ENCODE measurements at places on chromosomes 4 and X.

DNA sequence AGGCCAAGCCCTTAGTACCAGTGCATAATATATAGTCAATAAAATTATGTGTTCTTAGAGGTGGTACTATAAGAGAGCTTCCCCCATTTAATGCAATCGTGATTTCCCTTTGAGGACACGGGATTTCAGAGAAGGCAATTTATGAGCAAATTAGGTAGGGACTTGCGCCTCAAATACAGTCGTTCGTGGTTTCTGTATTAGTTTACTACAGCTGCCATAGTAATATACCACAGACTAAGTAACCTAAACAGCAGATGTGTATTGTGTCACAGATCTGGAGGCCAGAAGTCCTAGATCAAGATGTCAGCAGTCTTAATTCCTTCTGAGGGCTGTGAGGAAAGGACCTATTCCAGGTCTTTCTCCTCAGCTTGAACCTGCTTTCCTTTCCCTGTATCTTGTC, 1.5 kb upstream of the PUDP start:
- H3K4me3 ChIP-seq = no peak overlapping the region
- peaks cover 4% of the 10 kb centered on the region for H3K4me1 ChIP-seq
- H3K36me3 ChIP-seq = no peaks in the 10 kb centered on the region
- peak; percentile 24 for DNase-seq

DNA sequence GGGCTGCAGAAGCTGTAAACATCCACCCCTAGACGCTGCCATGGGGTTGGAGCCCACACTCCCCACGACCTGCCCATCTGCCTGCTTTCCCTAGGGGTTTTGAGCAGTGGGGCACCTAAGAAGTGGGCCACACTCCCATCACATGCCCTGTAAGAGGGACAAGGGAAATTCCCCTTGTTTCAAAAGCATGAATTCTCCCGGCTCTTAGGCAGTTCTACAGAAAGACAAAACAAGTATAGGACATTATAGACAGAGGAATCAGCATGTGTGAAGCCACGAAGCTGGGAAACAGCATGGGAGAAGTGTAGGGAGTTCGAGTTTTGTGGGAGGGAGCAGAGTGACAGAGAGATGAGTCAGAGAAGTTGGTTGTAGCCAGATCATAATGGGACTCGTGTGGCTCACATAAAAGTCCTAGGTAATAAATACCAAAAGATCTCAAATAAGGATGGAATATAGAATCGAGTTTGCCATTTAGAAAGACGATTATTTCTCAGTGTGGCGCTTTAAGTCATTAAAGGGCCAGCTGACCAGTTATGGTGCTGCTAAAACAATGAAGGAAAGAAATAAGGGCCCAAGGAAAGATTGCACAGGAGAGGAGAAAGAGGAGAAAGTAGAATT, 23.9 kb downstream of the APOO start:
- no peaks in the 10 kb centered on the region for H3K36me3 ChIP-seq
- peak overlapping the region; percentile 92 for H3K27ac ChIP-seq
- DNase-seq = peak; percentile 86
- peaks cover 7% of the 10 kb centered on the region for H3K4me1 ChIP-seq

GRCh38 chr4:14596904-14597303, 405.4 kb upstream of the CPEB2 start:
- H3K4me3 ChIP-seq = no peak overlapping the region
- no peak for DNase-seq
- no peaks in the 10 kb centered on the region for H3K36me3 ChIP-seq
- H3K4me1 ChIP-seq = no peaks in the 10 kb centered on the region

DNA sequence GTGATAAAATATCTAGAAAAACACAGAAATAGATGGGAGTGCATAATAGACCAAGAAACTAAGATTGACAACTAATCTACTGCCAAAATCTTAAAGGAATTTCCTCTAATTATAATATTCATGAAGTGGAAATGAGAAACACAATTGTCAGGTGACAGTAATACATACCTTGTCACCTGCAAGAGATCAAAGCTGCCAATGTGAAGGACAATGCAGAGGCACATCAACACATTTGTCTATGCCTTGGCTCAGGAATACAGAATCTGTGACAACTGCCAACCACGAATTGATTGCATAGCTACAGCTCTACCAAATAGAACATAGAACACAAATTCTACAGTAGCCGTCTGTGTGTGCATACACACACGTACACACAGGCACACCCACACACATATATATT, 295.7 kb downstream of the PPARGC1A start:
- H3K4me3 ChIP-seq = no peak overlapping the region
- no peaks in the 10 kb centered on the region for H3K36me3 ChIP-seq
- H3K4me1 ChIP-seq = no peaks in the 10 kb centered on the region
- no peaks in the 10 kb centered on the region for H3K27me3 ChIP-seq

- no peak overlapping the region for H3K4me3 ChIP-seq
- no peak for DNase-seq
- no peak overlapping the region for H3K27ac ChIP-seq
- no peaks in the 10 kb centered on the region for H3K36me3 ChIP-seq
Observed at GRCh38 chrX:87064502-87064901, 453.1 kb upstream of the KLHL4 start.

DNA sequence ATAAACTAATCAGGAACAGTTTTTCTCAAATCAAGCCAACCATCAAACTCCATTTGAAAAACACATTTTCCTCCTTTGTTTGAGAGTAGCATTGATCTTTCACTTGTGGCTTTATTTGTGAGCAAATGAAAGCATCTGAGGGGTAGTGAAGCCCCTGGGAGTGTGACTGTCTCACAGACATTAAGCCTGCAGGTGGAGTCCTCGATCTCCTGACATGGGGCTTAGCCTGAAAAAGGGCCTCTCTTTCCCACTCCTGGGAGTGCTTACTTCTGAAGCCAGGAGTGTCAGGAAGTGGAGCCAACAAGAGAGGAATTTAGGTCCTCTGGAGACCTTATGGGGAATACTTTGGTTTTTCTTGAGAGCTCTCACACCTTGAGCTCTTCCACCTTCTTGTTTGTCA, 158.2 kb upstream of the SFRP2 start:
- DNase-seq = no peak
- no peaks in the 10 kb centered on the region for H3K36me3 ChIP-seq
- no peak overlapping the region for H3K27ac ChIP-seq
- H3K4me3 ChIP-seq = no peak overlapping the region
- no peaks in the 10 kb centered on the region for H3K27me3 ChIP-seq
- peaks cover 2% of the 10 kb centered on the region for H3K4me1 ChIP-seq

DNA sequence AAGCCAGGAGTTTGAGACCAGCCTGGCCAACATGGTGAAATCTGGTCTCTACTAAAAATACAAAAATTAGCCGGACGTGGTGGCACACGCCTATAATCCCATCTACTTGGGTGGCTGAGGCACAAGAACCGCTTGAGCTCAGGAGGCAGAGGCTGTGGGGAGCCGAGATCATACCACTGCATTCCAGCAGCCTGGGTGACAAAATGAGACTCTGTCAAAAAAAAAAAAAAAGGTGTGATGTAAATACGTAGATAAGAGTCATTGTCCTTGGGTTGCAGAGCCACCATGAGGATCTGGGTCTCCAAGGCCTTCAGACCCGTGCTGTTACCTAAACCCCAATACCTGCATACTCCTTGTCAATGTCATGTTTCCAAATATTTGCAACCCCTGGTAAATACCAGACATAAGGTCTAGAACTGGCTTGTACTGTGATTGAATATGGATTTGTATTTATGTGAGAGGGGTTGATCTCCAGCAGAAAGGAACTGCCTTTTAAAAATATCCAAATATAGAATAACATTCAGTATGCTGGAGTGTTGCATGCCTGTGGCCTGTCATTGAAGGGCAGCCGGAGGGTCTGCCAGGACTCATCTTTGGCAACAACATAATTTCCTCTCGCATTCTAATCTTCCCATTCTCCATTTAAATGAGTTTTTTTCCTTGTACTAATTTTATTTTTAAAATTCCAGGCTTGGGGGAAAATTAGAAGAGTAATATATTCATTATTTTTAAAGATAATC, 40.4 kb downstream of the ATXN3L start:
- no peak overlapping the region for H3K4me3 ChIP-seq
- H3K36me3 ChIP-seq = no peaks in the 10 kb centered on the region
- DNase-seq = no peak

GRCh38 chrX:124455966-124456365, 109.6 kb downstream of the SH2D1A start:
- H3K27ac ChIP-seq = no peak overlapping the region
- no peak for DNase-seq
- H3K4me3 ChIP-seq = no peak overlapping the region

DNA sequence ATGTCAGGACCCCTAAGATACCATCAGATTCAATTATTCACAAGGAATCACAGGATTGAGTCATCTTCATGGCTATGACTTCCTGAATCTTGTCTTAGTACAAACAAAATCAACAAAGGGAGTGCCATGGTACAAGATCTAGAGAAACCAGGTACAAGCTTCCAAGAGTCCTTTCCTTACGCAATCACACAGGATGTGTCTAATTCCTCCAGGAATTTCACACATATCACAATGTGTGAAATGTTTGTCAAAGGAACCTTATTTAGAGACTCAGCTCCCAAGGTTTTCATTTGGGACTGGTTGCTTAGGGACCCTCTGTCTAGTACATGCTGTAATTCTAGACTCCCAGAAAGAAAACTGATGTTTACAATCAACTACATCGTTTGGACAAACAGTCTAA, 83.0 kb downstream of the MAB21L2 start:
- no peak overlapping the region for H3K27ac ChIP-seq
- no peaks in the 10 kb centered on the region for H3K36me3 ChIP-seq
- peak; percentile 22 for DNase-seq
- no peaks in the 10 kb centered on the region for H3K4me1 ChIP-seq
- no peak overlapping the region for H3K4me3 ChIP-seq

DNA sequence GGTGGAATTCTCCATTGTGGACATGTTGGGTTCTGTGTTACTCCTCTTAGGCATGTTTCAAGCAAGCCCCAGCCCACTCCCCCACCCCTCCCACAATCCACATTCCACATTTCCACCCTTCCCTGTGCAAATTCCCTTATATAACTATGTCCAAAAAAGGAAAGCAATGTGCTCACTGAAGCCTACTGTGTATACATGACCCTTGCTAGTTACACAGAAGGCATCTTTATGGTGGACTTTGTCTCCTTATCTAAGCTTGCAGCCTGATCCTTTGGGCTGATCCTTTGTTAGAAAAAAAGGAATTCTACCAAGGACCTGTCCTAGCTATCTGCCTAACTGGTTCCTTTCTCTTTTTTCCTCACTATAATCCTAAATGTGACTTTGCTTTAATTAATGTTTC, 796.8 kb downstream of the NLGN4X start:
- H3K27ac ChIP-seq = no peak overlapping the region
- no peak for DNase-seq
- no peaks in the 10 kb centered on the region for H3K4me1 ChIP-seq
- H3K4me3 ChIP-seq = no peak overlapping the region
- H3K36me3 ChIP-seq = no peaks in the 10 kb centered on the region

- H3K4me1 ChIP-seq = no peaks in the 10 kb centered on the region
- H3K27ac ChIP-seq = no peak overlapping the region
- H3K4me3 ChIP-seq = no peak overlapping the region
- peaks cover 5% of the 10 kb centered on the region for H3K36me3 ChIP-seq
- no peak for DNase-seq
Observed at GRCh38 chr4:25847329-25847728, 15.5 kb downstream of the SEL1L3 start.

DNA sequence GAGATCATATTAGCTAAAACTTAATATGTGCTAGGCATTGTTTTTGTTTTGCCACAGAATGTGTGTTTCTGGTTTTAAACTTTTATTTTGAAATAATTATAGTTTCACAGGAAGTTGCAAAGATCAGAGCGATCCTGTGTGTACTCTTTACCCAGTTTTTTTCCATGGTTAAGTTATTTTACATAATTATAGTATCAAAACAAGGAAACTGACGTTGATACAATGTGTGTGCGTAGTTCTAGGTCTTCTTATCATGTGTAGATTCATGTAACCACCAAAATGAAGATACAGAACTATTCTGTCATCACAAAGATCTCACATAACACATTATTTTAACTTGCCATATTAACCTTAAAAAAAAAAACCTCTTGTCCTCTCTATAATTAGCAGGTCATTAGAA, 69.2 kb downstream of the BLTP1 start:
- H3K27ac ChIP-seq = no peak overlapping the region
- H3K4me3 ChIP-seq = no peak overlapping the region
- H3K36me3 ChIP-seq = peaks cover 63% of the 10 kb centered on the region
- H3K4me1 ChIP-seq = no peaks in the 10 kb centered on the region
- H3K27me3 ChIP-seq = no peaks in the 10 kb centered on the region
- no peak for DNase-seq

DNA sequence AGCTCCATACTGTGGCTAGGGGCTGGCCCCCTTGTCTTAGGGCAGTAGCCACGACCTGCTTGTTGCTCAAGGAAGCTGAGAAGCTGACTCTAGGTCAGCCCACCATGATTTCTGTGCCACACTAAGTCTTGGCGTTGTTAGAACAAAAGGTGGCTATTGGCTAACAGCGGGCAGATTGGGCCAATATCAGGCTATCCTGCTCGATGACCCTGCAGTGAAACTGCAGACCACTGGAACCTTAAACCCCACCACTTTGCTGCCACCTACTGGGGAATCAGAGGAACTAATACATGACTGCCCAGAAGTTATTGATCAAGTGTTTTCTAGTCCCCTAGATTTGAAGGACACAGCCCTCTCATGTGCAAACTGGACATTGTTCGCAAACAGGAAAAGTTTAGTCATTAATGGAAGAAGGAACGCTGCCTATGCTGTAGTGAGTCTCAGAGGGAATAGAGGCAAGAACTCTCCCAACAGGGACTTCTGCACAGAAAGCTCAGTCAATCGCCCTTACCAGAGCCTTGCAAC, 17.0 kb upstream of the PAPSS1 start:
- no peak overlapping the region for H3K4me3 ChIP-seq
- peak; percentile 69 for DNase-seq

- H3K27me3 ChIP-seq = peaks cover 27% of the 10 kb centered on the region
- DNase-seq = no peak
- H3K4me1 ChIP-seq = no peaks in the 10 kb centered on the region
- no peaks in the 10 kb centered on the region for H3K36me3 ChIP-seq
Observed at GRCh38 chrX:46036508-46036907, 508.7 kb downstream of the ZNF674 start.

DNA sequence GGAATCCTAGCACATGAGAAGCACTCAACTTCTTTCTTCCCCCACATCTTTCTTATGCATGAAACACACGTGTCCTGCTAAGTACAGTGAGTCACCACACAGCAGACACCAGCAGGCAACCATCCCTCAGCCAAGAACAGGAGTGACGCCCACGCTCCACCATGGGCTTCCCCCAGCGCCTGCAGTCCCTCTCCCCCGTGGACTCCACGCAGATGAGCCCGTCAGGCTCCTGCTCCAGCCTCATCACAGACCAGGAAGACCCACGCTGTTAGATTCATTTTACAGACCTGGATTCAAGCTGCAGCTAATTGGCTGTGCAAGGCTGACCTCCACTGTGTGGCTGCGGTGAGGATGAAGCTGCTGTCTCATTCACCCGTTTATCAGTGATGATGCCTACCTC, 16.7 kb downstream of the HMX1 start:
- no peaks in the 10 kb centered on the region for H3K36me3 ChIP-seq
- H3K4me1 ChIP-seq = no peaks in the 10 kb centered on the region
- H3K4me3 ChIP-seq = no peak overlapping the region
- no peak overlapping the region for H3K27ac ChIP-seq

- H3K27ac ChIP-seq = peak overlapping the region; percentile 74
- no peaks in the 10 kb centered on the region for H3K4me1 ChIP-seq
- no peak overlapping the region for H3K4me3 ChIP-seq
- H3K36me3 ChIP-seq = no peaks in the 10 kb centered on the region
Observed at GRCh38 chrX:37347420-37347819, 1.7 kb upstream of the PRRG1 start.

GRCh38 chr4:152509595-152510225, 26.2 kb downstream of the FBXW7 start:
- DNase-seq = no peak
- H3K4me3 ChIP-seq = no peak overlapping the region
- H3K27ac ChIP-seq = no peak overlapping the region
- H3K36me3 ChIP-seq = no peaks in the 10 kb centered on the region
- no peaks in the 10 kb centered on the region for H3K27me3 ChIP-seq
